ENCODE measurements at places on chromosomes 6 and 20.

- no peak for DNase-seq
These were observed 39.3 kb downstream of the LRRC1 start for GRCh38 chr6:53834132-53834531.

DNA sequence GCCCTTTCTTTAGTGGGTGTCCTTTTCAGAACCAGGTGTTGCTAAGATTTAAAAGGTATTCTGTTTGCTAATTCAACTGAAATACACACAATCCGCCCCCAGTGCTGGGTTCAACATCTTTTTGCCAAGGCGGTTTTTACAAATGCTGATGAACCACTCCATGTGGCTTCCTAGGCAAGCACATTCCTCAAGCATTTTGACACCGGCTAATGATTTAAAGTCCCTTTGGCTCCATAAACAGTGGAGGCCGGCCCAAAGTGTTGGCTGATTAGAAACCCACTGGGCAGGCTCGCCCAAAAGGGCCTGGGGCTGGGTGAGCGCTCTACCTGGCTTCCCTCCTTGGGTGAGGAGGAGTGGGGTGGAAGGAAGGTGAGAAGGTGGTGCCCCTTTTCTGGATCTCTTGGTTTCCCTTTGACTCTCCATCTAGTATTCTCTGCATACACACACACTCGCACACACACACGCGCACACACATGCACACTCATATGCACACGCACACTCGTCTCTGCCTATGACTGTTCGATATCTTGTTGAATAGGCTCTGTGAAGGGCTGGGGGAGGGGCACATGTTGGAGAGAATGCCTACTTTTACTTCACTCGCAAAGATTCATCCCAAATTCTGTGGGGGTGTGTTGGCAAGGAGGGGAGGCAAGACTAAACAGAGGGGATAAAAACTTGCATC lies 66.7 kb upstream of the ARMC2 start:
- DNase-seq: peak; percentile 3

DNA sequence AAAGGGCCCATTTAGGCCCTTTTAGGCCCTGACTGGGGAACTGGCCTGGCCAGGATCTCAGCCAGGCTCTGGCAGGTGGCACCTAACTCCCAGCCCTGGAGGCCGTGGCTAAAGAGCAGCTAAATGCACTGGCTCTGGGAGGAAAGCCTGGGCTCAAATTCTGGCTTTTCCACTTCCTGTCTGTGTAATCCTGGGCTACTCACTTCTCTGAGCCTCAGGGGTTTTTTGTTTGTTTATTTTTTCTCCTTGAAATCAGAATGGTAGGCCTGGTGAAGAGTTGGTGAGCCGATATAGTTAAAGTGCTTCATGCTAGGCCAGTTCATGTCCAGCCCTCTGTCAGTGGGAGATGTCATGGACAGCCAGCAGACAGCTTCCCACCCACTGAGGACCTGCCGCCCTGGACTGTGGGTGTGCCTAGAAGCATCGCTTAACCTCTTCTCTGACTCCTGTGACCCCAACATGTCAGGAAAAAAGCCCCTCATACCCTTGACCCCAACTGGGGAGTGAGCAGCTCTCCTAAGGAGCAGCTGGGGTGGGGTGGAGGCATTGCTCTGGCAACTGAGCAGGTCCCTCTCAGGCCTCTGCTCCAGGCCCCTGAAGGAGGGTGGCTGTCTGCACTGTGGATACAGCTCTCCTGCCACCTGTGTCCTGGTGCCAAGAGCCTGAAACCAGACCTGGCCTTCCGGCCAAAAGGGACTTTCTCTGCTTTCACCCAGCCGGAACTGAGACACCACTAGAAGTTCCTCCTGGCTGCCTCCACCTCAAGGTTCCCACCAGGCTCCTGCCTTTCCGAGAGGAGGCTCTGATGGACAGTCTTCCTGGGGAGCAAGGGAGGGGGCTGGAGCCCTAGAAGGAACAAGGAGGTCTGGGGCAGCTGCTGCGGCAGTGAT lies 57.2 kb upstream of the MYL9 start:
- DNase-seq: no peak

DNA sequence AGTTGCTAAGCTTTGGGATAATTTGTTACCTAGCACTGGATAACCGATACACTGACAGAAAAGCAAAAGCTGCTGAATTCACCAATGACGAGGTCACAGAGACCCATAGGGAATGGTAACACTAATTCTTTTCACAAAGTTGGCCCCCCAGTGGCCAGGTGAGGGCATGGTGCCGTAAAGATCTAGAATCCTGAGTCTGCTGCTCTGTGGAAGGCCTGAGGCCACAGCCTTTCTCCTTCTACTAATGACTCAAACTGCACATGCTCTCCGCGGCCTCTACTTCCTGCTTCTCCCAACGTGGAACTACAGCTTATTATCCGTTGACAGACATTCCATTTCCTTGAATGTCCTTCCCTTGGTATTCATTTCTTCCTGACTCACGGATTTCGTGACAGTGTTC lies 127.1 kb downstream of the OPRM1 start:
- DNase-seq: no peak

DNA sequence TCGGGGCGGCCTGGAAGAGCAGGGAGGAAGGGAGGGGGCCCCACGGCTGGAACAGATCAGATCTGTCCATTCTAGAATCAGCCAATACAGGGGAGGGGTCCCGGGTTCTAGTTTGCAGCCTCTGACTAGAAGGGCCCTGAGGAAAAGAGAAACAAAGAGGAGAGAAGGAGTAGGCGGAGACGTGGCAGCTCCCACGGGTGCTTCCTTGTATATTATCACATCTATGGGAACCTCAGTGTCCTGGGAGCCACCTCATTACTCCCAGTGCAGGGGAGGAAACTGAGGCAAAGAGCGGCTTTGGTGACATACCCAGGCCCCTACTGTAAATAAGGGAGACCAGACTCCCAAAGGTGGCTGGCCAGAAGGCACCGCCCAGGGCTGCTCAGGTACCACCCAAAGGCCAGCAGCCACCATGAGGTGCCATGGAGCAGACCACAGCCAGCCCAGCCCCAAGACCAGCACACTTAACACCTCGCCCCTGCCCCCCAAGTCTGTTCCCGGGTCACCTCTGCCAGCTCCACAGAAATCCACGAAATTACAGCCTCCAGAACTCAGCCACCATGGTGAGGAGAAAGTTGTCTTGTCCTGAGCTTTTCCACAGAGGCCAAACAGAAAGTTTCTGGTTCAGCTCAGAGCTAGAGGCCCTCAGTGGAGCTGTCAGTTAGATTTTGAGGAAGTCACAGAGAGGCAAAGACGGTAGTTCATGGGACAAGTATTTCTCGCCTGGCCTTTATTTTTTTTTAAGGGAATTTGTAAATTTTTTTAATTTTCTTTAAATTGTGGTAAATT lies 2.1 kb downstream of the ZC3H12D start:
- DNase-seq: no peak

GRCh38 chr6:52573295-52573694 lies 3.6 kb downstream of the TRAM2 start:
- no peak for DNase-seq

DNA sequence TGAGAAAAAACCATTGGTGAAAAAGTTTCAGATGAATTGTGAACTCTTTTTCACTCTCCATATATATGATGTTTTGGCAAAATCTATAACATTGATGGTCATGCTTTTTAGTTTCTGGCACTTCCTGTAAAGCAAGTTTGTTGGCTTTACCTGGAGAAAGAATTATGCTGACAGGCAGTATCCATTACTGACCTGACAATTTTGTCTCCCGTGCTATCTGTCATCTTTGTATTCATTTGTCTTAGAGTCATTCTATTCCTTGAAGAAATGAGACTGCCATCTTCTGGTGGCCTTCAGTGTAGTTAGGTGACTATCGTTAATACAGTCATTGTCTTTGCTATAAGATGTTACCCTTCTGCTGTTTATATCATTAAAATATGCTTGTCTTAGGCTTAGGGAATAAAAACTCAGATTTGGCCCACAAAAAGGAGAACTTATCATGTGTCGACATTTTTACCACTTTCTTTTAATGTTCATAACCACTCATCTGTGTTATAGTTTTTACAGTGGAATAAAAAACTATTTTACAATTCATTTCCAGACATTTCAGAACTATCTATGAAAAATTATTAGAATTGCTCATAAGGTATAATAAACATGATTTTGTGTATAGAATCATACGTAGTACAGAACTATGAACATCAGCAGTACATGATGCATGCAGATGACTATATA lies 707.0 kb downstream of the EPM2A start:
- no peak for DNase-seq

GRCh38 chr6:133241086-133241900 lies at the start of gene EYA4:
Gene EYA4 (plus strand): TSS chr6:133241357. CDS start chr6:133274781, 33,424 bp downstream.
- no peak for DNase-seq

GRCh38 chr6:5293692-5294091 lies 32.4 kb downstream of the FARS2 start:
- no peak for DNase-seq

DNA sequence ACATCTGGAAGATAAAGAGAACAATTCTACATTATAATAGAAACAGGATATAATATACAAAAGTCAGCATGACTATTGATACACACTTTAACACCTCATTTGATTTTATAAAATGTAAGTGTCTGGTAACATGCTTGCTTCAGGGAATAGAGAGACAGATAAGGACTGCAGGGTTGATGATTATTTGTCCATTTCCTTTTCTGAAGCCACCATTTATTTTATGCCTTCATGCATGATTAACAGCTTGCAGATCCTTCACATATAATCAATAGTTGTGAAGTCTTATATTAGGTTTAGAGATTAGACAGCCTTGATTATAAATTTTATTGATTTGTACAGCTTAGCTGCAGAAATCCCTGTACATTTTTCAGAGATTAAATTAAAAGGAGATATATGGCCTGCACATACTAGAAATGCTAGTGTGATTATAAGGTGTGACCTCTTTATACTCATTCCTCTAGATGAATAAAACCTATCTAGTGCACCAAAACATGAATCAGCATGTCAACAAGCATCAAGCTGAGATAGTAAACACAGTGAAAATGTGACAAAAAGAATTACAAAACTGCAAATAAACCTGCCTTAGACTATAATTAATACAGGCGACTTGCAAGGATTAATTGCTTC lies 198.8 kb upstream of the THEMIS start:
- DNase-seq: no peak

DNA sequence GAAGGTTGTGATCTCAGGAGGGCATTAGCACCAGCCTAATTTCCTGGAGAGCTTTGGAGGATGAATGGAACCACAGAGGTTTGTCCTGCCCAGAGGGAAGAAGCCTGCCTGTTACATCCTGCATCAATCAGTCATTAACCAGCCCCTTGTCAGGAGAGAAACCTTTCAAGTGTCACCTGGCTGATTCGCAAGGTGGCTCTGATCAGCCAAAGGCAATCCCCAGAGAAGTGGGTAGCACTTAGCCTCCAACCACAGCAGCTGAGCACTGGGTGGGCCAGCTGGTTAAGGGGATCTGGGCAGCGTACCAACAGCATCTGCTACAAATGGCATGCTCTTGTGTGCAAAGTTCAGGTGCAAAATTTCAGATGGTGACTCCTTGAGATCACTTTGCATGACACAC lies 26.9 kb downstream of the ANKEF1 start:
- DNase-seq: no peak

DNA sequence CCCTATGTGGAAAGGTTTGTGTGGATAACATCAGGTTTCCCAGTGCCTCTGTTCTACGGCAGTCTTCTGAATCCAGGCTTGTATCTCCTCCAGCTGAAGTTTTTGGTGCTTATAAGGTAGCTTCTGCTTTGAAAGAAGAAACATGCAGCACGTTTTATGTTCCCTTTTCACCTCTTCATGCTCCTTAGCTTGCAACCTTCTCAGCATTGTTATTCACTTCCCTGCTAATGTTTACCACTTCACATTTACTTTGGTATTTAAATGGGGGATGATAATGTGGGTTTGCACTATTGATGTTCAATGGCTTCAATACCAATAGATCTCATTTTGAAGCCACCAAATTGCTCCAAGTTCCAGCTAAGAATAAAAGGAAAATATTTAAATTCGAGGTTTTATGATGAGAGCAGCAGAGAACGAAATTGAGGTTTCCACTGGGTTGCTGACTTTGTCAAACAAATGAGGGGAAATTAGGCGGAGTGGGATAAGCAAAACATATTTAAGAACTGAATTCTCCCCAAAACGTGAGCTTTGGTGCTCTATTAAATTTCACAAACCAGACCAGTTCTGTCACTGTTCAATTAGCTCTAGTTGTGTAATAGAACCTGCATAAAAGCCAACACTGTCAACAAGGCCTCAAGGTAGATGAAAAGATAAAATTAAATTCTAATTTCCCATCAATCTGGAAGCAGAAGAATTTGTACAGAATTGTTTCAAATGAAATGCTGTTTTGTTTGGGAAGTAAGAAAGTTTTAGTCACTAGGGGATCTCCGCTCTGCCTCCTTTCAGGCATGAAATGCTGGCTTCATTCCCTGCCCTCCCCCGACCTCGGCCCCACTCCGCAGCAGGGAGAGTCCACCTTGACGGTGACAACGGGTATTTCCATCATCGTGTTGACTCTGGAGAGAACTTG lies 1.4 kb downstream of the IL22RA2 start:
- DNase-seq: no peak

DNA sequence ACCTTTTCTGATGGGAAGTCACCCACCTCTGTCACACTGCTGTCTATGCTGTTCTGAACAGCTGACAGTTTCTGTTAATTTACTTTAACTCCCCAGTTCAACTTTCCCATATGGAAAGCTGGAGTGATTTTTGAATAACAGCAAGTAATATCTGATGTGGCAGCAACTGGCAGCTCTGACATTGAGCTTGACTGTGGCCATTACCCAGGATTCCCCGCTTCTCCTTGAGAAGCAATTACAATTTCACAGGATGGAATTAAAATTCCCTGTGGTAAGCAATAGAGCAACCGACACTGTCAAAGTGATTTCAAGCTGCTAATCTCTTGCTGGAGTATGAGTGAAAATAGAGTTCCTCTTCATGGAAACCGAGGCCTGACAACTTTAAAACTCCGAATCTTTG lies 348.1 kb upstream of the SOX4 start:
- no peak for DNase-seq

DNA sequence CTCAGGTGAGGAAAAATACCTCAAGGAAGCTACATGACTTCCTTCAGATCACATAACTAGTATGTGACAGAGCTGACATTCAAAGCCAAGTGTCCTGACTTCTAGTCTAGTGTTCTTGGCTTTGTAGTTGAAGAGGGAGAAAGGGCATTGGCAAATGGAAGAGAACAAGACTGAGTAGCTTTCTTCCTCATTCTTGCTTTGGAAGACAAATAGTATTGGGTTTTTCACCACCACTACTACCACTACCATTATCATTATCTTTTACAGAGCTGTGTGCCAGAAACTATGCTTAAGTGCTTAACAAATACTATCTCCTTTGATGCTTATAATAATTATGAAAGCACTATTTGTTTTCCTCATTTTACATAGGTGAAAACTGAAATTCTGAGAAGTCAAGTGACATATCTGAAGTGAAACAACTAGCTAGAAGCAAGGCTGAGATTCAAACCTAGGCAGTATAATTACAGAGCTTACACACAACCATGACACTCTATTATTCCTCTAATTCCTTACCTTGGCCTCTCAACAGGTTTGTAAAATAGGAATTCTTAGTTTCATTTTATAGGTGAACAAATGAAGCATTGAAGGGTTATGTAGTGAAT lies 6.8 kb downstream of the ACSS2 start:
- DNase-seq: no peak

DNA sequence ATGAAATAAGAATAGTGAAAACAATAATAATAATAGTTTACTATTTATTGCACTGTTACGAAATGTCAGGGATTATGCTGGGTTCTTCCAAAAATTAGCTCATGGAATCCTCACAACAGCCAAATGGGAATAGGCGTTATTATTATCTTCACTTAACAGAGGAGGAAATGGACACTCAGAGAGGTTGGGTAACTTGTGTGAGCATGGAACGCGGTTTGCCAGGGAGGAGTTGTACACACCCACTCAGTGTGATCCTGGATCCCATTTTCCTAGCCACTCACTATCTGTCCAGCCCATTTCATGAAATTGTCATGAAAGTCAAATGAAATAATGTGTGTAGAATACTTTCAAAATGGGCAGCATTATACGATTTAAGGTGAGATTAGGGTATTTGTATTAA lies 4.6 kb downstream of the NELFCD start:
- DNase-seq: no peak

Measured in activated CD4-positive, alpha-beta T cell treated with anti-CD3 and anti-CD28 coated beads for 24 hours (primary cell).